ENCODE measurements at places on chromosomes 5 and 9.

DNA sequence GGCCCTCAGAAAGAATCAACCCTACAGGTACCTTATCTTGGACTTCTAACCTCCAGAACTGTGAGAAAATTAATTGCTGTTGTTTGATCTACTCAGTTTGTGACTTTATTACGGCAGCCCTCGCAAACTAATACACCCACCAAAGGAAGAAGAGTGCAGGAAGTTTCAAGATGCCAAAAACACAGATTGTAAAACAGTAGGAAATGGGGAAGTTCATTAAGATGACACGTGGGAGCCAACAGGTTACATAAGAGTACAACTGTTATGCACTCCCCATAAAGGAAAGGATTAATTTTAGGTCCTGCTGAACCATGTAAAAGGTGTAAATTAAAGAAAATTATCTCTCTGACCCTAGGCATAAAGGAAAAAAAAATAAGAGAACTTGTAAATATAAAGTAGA lies 294.3 kb downstream of the EPB41L4A start:
- H3K4me3 ChIP-seq, result no peak overlapping the region
- no peaks in the 10 kb centered on the region for H3K36me3 ChIP-seq
- DNase-seq, result no peak
- no peak overlapping the region for H3K27ac ChIP-seq

DNA sequence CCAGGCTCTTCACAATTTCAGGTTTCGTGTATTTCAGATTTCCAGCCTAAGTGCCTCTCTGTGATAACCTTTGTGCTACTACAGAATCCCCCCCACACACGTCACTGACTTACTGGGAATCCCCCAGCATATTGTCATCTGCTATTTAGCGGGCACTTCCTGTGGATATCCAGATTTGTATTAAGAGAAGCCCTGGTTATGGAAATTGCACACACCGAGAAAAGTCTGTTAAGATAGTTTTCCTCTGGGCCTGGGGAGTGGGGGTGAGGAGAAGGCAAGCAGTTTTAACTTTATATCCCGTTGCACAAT lies 269.9 kb downstream of the MED10 start:
- no peaks in the 10 kb centered on the region for H3K36me3 ChIP-seq
- no peaks in the 10 kb centered on the region for H3K27me3 ChIP-seq
- DNase-seq, result no peak
- H3K4me1 ChIP-seq, result peaks cover 24% of the 10 kb centered on the region
- no peak overlapping the region for H3K4me3 ChIP-seq

DNA sequence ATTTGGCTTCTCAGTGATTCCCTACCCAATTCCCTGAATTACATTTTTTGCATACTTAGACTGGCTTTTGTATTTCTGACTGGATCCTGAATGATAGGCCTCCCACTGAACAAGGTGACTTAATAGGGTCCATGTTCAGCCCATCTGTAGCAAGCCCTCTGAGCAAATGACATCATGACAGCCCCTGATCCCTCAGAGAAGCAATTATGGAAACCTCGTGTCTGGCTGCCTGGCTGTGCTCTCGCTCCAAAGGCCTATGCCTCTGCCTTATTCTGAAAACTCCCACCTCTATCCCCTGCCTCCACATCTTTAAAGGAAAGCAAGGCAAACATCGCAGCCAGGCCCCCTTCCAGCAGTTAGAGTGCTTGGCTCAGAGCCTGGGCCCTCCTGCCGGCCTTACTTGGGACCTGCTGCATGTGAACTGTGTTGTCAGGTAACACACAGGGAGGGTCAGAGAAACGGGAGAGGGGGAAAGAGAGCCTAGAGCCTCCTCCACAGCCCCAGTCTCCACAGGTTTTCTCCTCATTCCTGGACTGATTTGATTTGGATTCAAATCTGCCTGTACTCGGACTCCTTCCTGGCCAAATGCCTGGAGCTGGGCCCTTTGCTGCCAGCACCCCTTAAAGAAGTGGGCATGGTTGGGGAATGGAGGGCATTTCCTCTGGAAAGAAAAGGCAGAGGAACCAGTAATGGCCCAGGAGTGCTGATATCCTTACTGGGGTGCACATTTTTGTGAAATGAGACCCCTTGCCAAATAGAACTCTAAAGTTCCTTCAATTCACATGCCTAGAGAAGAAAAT lies 3.8 kb downstream of the DCANP1 start:
- no peaks in the 10 kb centered on the region for H3K4me1 ChIP-seq
- no peak overlapping the region for H3K4me3 ChIP-seq
- no peak for DNase-seq
- H3K27me3 ChIP-seq, result no peaks in the 10 kb centered on the region
- H3K27ac ChIP-seq, result no peak overlapping the region

GRCh38 chr5:113038136-113038535 lies 61.5 kb downstream of the DCP2 start:
- H3K27me3 ChIP-seq, result no peaks in the 10 kb centered on the region
- no peak overlapping the region for H3K4me3 ChIP-seq
- DNase-seq, result no peak

DNA sequence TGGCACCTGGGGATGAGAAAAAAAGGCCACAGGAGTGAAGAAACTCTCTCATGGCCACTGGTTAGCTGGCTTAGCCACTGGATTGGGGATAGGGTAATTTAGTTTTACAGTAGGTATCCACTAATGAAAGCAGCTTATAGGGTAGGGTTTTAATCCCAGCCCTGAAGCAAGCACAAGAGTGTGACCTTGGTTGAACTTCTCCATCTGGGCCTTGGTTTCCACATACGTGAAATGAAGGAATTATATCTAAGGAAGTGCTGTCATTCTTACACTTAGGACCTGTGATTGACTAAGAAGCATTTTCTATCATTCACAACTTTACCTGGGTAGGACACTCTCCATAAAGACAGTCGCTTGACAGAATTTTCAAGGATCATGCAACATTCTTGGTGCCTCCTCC lies 49.6 kb downstream of the FAT2 start:
- H3K27ac ChIP-seq, result no peak overlapping the region
- H3K4me3 ChIP-seq, result no peak overlapping the region
- no peaks in the 10 kb centered on the region for H3K36me3 ChIP-seq
- H3K4me1 ChIP-seq, result no peaks in the 10 kb centered on the region
- H3K27me3 ChIP-seq, result no peaks in the 10 kb centered on the region

- no peaks in the 10 kb centered on the region for H3K27me3 ChIP-seq
- no peak overlapping the region for H3K4me3 ChIP-seq
- H3K27ac ChIP-seq, result no peak overlapping the region
- DNase-seq, result no peak
- H3K36me3 ChIP-seq, result no peaks in the 10 kb centered on the region
Observed at GRCh38 chr5:7676455-7676854, 174.5 kb downstream of the CFAP90 start.
